ENCODE measurements at places on chromosomes 1 and 21.

- DNase-seq = no peak
Measured at GRCh38 chr1:159554261-159554660, 18.5 kb upstream of the OR10J5 start.

GRCh38 chr1:18798533-18798932, 60.9 kb downstream of the TAS1R2 start:
- no peak for DNase-seq

DNA sequence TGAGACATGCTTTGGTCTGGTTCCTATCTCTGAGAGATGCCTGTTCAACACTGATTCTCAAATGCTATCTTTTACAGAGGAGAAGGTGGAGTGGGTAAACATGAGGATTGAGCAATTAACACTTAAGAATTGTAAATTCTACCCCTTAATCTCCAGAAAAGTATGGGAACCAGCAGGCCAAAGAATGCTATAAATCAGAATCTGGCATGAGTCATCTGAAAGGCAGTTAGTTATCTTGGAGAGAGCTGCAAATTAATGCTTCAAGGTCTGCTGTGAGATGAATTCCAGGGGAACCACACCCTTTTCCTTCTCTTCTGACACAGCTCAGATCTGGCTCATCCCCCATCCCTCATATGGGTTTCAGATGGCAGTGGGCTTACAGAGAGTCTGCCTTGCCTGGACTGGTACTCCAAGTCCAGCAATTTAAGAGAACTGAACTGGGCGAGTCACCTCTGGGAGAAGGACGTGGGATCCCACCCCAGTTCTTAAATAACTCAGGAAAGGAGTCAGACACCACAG, 5.2 kb downstream of the S100A10 start:
- no peak for DNase-seq

GRCh38 chr1:78096976-78097375, 51.2 kb downstream of the GIPC2 start:
- DNase-seq = no peak
